Fibroblast of lung (primary cell): ENCODE measurements at places on chromosomes 16 and 17. TPM values are rescaled to one million over a fixed set of nuclear protein-coding genes. Genes with fewer than 3 reads are reported as not detected.

The FN3K gene
- 5.6 and 8.9 TPM in 2 replicates for total RNA-seq

DNA sequence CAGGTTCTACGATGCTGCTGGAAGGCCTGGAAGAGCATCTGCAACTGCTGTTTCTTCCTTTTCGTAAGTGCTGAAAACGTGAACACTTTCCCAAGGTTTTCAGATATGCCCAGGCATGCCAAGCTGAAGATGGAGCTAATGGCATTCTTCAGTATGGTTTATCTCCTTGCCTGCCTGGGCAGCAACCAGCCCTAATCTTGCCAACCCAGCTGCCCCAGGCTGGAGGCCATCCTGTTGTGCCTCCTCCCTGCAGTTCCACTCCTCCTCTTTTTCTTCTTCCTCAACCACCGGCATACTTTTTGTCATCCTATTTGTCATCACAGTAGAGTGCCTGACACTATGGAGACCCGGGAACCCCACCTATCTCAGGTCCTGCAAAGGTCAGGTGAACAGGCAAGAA lies 1849.3 kb downstream of the TP53TG3F start:
- H3K27ac ChIP-seq = no peak overlapping the region
- H3K4me3 ChIP-seq = no peak overlapping the region
- no peaks in the 10 kb centered on the region for H3K36me3 ChIP-seq
- no peak for DNase-seq
- H3K4me1 ChIP-seq = no peaks in the 10 kb centered on the region

The MYL11 gene
- not detected in 2 replicates for total RNA-seq

- no peaks in the 10 kb centered on the region for H3K27me3 ChIP-seq
- H3K4me1 ChIP-seq = peaks cover 32% of the 10 kb centered on the region
- DNase-seq = peak; percentile 48
These were observed 9.5 kb downstream of the USP22 start for GRCh38 chr17:21033350-21033749.

- no peak for DNase-seq
- H3K27ac ChIP-seq = no peak overlapping the region
- no peaks in the 10 kb centered on the region for H3K27me3 ChIP-seq
- H3K4me3 ChIP-seq = no peak overlapping the region
- no peaks in the 10 kb centered on the region for H3K4me1 ChIP-seq
These were observed 10.8 kb upstream of the GCSH start for GRCh38 chr16:81106826-81107503.

GRCh38 chr17:39205112-39205526 lies 5.0 kb downstream of the RPL19 start:
- peaks cover 16% of the 10 kb centered on the region for H3K36me3 ChIP-seq
- H3K27me3 ChIP-seq = peaks cover under 1% of the 10 kb centered on the region
- DNase-seq = no peak
- peaks cover 20% of the 10 kb centered on the region for H3K4me1 ChIP-seq
- H3K4me3 ChIP-seq = no peak overlapping the region

The LONP2 gene
- total RNA-seq = 50.3 and 60.8 TPM in 2 replicates

The RRAD gene
- total RNA-seq = 41.1 and 83.7 TPM in 2 replicates

GRCh38 chr17:2025220-2025621 lies at the start of gene RTN4RL1:
RTN4RL1 (minus strand) TSS chr17:2025334; CDS start chr17:2024865, 469 bp downstream.
- peaks cover 20% of the 10 kb centered on the region for H3K27me3 ChIP-seq
- peak within 1 kb of the TSS; percentile 19 for H3K4me3 ChIP-seq
- peak; percentile 57 for DNase-seq
- peaks cover 13% of the 10 kb centered on the region for H3K4me1 ChIP-seq
- no peaks in the 10 kb centered on the region for H3K36me3 ChIP-seq
- no peak within 1 kb of the TSS for H3K27ac ChIP-seq

- peak overlapping the region; percentile 94 for H3K27ac ChIP-seq
- peak overlapping the region; percentile 42 for H3K4me3 ChIP-seq
- no peaks in the 10 kb centered on the region for H3K27me3 ChIP-seq
- H3K36me3 ChIP-seq = no peaks in the 10 kb centered on the region
These were observed 32.9 kb upstream of the CLEC18A start for GRCh38 chr16:69918241-69918640.

DNA sequence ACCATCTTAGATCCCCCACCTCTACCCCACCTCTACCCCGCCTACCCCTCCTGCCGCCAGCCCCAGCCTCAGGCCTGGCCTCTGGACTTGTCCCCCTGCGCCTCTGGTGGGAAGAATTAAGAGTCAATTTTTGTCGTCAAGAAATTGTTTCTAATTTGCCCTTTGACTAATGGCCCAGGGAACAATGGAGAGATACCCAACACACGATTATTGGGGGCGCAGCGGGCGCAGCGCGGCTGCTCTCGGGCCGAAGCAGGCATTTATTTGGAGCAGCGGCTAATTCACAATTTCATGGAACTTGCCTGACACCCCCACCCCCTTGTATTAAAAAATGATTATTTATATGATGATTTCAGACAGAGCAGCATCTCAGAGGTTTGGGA lies 4.4 kb upstream of the BAHCC1 start:
- no peaks in the 10 kb centered on the region for H3K27me3 ChIP-seq
- no peaks in the 10 kb centered on the region for H3K36me3 ChIP-seq
- no peak overlapping the region for H3K27ac ChIP-seq
- H3K4me1 ChIP-seq = peaks cover 36% of the 10 kb centered on the region
- DNase-seq = no peak
